ENCODE measurements at places on chromosomes 4 and X.

- DNase-seq, result no peak
Measured at GRCh38 chrX:79147477-79147876, 3.0 kb downstream of the GPR174 start.

DNA sequence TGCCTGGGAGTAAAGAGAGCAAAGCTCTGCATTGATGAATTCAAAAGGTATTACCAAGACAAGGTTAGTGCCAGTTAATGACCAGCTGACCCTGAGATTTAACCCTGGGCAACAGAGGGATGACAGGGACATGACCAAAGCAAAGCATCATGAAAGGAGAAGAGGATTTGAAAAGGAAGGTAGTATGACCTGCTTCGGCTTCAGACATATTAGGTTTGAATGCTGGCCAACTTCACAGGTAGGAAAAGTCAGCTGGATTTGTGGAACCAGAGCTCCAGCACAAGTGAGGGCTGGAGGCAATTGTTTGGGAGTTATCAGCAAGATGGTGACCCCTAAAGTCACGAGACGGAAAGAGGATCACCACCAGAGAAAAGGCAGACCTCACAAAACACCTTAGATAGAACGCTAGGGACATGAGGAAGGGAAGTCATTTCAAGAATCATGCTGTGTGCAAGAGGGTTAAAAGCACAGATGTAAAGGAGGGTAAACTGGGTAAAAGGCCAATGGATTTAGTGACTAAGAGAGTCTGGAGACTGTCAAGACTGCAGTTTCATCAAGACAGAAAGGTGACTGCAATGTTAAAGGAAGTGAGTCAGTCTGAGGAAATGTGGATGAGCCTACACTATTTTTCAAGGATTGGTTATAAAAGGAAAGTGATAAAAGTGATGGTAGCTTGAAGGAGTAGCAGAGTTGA is 45.6 kb downstream of the SH3RF1 start:
- DNase-seq, result no peak

DNA sequence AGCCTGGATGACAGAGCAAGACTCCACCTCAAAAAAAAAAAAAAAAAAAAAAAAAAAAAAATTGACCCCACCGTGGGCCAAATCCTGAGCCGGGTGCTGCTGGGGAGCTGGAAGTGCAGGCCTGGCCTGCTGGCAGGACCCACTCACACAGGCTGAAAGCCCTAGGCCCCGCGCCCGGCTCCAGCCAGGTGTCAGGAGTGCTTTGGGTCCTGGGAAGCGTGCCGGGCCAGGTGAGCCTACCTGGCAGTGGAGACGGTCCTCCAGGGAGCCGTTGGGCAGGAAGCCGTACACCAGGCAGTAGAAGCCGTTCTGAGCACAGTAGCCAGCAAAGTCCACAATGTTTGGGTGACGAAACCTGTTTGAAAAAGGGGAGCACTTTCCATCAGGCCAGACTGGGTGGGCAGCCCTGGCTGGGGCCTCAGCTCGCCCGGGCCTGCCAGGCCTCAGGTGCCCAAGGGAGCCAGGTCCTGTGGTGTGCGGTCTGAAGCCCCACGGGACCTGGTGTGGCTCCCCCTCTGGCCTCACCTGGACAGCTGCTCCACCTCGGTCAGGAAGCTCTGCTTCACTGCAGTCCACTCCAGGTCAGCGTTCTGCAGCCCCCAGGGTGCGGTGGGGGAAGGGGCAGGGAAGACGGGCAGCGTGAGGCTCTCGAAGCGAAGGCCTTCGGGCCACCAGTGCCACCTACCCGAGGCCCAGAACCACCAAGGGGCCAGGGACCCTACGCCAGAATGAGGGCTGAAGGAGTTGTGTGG is 1.8 kb downstream of the IRAK1 start:
- DNase-seq, result no peak

DNA sequence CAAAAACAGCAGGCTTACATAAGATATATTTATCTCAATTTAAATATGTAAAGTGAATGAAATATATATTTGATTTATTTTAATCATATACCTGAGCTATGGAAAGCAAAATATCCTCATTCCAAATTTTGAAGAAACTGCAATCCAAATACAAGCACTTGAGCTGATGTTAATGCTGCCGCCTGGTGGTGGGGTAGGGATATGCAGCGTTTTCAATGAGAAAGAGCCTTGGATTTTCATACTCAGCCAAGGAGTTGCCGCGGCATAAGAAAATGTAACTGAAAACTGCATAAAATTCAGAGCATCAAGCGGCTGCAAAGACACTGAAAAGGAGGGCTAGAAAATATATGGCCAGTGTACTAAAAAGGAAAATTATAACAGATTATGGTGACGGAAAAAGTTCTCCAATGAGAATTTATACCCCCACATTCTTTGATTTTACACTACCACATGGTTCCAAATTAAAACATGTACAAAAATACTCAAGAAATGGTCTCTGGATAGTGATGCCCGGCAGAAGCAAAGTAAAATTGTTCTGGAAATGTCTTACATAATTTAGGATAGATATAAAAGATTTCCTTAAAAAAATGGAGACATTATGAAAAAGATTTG is 660.3 kb upstream of the PITX2 start:
- no peak for DNase-seq

DNA sequence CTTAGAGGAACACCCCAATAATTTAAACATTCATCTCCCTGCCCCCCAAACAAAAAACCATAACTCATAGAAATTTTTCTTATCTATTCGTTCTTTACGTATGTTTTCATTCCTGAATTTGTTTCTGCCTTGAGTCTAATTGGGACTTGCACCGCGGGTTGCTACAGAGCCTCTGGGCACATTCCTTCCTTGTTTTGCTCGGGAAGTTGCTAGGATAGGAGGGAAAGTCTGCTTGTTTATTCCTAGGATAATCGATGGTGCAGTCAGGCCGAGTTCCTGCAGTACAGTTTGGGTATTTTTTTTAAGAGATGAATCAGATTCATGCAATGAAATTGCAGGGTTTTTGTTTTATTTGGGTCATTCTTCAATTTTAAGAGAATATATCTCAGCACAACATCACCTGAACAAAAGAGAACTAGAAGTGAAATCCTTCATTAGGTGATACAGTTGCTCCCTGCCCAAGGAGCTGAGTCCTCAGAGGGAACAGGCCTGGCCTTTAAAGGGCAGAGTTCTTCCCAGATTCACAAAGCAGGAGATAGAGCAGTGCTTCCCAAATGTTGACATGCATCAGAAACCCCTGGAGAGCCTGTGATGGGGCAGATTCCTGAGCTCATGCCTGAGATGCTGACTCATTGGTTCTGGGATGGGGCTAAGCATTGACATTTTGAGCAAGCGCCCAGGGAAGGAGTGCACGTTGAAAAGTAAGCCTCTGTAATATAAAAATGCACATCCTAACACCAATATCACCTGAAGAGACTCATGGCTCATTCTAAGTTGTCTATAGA is 114.9 kb upstream of the FAM9B start:
- no peak for DNase-seq

DNA sequence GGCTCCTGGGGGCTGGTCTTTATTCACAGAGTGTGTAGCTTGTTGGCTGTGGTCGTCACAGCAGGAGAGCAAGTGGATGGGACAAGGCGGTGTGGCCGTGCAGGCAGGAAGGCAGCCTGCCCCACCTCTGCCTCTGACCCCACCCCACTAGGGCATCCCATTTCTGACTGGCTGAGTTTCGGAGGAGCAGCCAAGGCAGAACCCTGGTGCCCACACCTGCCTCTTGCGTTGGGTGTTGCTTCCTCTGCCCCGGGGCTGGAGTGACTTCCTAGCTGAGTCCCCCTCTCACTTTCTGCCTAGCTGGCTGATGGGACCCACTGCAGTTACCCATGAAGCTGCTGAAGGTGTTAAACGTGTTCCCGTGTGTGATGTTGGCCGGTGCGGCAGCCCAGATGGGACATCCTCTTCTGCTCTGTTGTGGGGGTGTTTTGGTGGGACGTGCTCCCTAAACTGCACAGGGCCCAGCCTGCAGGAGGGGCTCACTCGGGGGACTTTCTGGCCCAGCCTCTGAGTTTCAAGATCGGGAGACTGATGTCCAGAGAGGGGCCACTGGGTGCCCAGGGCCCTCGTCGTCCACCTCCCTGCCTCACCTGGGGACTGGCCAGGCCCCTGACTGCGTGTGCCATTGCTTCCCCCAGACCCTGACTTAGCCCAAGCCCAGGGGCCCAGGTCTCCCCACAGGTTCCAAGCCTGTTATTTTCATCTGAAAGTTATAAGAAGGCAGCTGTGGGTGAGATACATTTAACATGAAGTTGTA is 101.5 kb downstream of the PSAPL1 start:
- no peak for DNase-seq

DNA sequence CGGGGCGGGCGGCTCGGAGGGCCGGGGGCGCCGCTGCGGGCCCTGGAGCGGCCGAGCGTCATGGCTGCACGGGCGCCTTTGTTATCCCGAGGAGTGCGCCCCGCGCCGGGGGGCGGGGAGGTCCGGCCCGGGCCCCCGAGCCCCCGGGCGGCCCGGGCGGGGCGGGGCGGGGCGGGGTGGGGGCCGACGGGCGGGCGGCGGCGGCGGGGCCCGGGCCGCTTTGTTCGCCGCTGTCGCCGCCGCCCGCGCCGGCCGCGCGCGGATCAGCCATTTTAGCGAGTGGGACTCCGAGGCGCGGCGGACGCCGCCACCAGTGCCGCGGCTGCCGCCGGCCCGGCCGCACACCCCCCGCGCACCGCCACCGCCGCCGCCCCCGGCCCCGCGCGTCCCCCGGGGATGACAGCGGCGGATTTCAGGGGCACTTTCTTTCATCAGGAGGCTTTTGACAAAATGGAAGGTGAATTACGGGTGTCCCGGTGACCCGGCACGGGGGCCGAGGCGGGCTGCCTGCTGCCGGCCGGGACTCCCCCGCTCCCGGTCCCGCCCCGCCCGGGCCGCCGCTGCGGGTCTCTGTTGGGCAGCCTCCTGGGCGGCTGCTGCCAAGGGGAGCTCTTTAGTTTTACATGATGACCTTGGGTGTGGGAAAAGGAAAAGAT is 1.2 kb downstream of the HMGB3 start:
- DNase-seq, result no peak

- no peak for DNase-seq
Measured at GRCh38 chr4:107252571-107252970, 216.5 kb upstream of the DKK2 start.

GRCh38 chr4:39029752-39030694 is 2.2 kb downstream of the TMEM156 start:
- no peak for DNase-seq

DNA sequence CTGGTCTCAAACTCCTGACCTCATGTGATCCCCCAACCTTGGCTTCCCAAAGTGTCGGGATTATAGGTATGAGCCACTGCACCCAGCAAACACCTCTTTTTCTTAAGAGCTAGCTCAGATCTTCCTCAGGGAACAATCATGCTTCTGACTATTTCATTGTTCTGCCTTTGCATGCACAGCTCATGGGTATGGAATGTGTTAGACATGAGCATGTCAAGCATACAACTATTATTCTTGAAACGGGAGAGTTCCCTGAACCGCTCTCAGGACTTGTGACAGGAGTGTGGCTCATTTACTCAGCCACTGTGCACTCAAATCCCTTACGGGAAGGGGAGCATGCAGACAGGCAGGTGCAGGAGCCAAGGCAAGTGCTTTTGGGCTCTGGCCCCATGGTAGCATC is 231.7 kb upstream of the TAPT1 start:
- no peak for DNase-seq

DNA sequence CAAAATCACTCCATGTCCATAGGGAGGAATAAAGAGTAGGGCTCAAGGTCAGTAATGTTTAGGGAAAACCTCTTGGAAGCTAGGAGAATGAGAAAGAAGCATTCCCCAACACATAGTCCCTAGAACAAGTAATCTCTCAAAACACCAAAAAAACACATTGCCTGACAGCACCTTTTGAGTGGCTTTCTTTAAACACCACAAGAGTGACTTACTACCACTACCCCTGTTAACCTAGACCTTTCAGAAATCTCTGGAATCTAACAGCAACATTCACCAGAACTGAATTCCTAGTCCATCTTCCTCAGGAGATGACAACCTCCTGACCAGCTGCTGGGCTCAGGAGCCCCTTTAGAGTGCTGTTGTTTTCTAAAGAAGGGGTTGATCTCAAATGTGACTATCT is 142.2 kb downstream of the SOWAHB start:
- DNase-seq, result no peak

- DNase-seq, result no peak
Measured at GRCh38 chr4:105715692-105716278, 7.2 kb downstream of the GSTCD start.

DNA sequence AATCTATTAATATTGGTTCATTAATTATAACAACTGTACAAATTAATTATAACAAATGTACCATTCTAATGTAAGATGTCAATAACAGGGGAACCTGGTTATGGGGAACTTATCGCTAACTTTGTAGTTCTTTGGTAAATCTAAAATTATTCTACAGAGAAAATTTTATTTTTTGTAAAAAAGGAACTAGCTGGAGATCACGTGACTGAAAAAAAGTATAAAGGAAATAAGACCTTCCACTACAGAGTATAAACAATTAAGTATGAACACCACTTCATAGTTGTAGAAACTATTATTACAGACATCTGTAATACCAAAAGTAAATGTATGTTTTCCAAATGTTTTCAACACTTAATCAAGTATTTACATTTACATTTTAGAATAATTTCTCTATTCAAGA is 77.9 kb upstream of the DKK2 start:
- DNase-seq, result no peak

- no peak for DNase-seq
Measured at GRCh38 chrX:793216-793770, 162.7 kb downstream of the SHOX start.

DNA sequence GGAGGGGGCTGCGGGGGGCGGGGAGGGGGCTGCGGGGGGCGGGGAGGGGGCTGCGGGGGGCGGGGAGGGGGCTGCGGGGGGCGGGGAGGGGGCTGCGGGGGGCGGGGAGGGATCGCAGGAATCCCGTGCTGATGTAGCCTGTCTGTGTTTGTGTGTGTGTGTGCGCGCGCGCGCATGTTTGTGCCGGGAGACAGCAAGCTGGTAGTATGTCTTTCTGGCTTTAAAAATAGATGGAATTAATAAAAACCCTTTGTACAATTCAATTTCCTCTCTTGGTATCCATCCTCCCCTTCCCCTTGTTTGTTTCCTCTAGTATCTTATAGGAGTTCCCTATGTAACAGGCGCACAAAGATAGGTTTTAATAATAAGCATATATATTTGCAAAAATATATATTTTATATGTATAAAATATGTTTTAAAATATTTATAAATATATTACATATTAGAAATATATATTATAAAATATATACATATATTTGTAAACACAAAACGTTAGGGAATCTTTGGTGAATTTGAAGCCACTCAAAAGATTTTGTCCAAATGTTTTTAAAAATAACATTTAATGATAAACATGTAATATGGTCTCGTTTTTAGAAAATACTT is 782 bp downstream of the ARHGAP24 start:
- DNase-seq, result no peak

- DNase-seq, result no peak
Measured at GRCh38 chr4:91997045-91997444, 306.7 kb upstream of the GRID2 start.

DNA sequence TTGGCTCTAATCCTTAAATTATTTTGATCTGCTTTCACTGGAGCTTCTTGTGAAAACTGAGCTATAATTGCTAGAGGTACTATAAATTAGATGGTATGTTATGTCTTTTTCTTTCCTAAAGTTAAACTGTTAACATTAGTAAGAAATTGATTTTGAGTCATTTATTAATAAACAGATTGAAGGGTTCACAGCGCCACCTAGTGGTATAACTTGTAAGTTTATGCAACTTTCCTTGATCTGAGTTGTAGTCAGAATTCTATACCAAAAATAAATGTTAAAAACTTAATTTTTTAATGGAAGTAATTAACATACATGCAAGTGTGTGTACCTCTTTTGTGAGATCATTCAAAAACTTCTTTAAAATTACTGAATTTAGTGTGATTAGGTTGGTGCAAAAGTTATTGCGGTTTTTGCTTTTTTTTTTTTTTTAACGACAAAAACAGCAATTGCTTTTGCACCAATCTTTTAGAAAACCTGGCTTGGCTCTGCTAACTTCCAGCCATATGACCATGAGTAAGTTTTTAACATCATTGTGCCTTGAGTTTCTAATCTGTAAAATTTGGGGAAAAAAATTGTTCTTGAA is 151.5 kb downstream of the CENPC start:
- no peak for DNase-seq

Data from CD4-positive, alpha-beta T cell (primary cell).